DMS153 (cell line): ENCODE measurements at places on chromosomes 16 and 17.

- no peak for DNase-seq
These were observed 11.8 kb downstream of the GNAO1 start for GRCh38 chr16:56203052-56203451.

GRCh38 chr17:73731733-73732132 is 87.5 kb upstream of the SDK2 start:
- no peak for DNase-seq

GRCh38 chr17:80360396-80360795 is 54.6 kb upstream of the ENDOV start:
- DNase-seq, result no peak

- no peak for DNase-seq
These were observed 167.4 kb upstream of the CACNG3 start for GRCh38 chr16:24088767-24089166.

- no peak for DNase-seq
These were observed 12.7 kb downstream of the RNF227 start for GRCh38 chr17:7903154-7904103.

- DNase-seq, result no peak
These were observed 114.2 kb upstream of the TMEM97 start for GRCh38 chr17:28204751-28205150.

GRCh38 chr17:67865438-67865837 is 40.1 kb downstream of the BPTF start:
- no peak for DNase-seq

DNA sequence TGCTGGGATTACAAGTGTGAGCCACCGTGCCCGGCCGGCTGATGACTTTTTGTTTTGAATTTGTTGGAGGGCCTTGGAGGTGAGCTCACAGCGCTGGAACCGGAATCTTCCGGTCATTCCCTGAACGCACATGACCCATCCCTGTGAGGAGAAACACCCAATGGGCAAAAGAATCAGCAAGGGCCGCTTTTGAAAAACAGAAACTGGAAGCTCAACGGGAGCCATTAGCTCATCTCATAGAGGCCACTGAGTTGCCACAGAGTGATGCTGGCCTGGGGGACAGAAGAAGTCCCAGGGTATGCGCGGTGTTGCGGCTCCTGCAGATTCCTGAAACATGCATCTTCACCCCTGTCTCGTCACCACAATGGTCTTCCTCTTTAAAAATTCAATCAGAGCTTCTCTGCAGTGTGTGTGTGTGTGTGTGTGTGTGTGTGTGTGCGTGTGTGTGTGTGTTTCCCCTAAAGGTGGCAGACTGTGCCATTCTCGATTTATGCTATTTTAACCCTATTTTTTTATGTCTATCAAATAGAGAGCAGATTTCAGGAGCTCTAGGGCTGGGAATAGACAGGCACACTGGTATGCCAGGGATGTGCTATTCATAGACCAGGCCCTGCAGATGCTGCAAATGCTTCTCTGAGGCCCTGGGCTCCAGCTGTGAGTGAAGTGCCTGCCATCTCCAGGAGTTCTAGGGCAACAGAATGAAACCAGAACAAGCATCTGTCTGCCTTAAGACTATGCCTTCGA is 68.3 kb downstream of the MARCHF10 start:
- DNase-seq, result no peak

GRCh38 chr16:86571530-86571915 is 4.9 kb downstream of the FOXC2 start:
- no peak for DNase-seq

GRCh38 chr17:49247944-49248343 is 17.4 kb upstream of the PHOSPHO1 start:
- DNase-seq, result no peak
